ENCODE measurements at places on chromosomes 13 and 19. TPM values are rescaled to one million over a fixed set of nuclear protein-coding genes. Genes with fewer than 3 reads are reported as not detected.

The ZNF625 gene
- 0.98 TPM for total RNA-seq

GRCh38 chr13:50001287-50001686 lies 4.4 kb downstream of the TRIM13 start:
- DNase-seq, result no peak

- no peak for DNase-seq
These were observed 29.2 kb downstream of the ATP8A2 start for GRCh38 chr13:25400925-25401324.

DNA sequence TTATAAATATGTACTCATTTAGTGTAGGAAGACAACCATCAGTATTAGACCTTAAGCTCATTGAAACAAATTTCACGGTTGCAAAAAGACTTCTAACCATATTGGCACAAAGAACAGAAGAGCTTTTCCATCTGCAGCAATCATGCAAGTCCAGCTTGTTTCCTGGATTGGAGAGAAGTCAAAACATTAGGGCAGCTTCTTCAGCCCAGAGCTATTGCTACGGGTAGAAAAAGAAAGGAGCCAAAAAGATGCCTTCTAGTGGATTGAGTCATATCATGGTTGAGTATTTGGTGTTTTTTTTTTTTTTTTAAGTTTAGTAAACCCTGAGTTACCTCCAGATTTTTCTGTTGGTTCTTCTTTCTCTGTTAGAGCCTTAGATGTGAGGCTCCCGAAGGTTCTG lies 99.8 kb downstream of the WDFY2 start:
- DNase-seq, result no peak

- DNase-seq, result no peak
These were observed 8.9 kb downstream of the IGFL3 start for GRCh38 chr19:46115396-46116106.

Measured in psoas muscle (tissue), 8 donors.